ENCODE measurements at places on chromosomes 6 and 20. TPM values are rescaled to one million over a fixed set of nuclear protein-coding genes. Genes with fewer than 3 reads are reported as not detected.

GRCh38 chr20:32772046-32772445, 9.9 kb downstream of the DNMT3B start:
- H3K36me3 ChIP-seq: no peaks in the 10 kb centered on the region
- no peak overlapping the region for H3K27ac ChIP-seq
- H3K27me3 ChIP-seq: no peaks in the 10 kb centered on the region
- H3K4me1 ChIP-seq: no peaks in the 10 kb centered on the region
- H3K4me3 ChIP-seq: no peak overlapping the region

GRCh38 chr6:170024940-170025339, 265.9 kb downstream of the DLL1 start:
- no peaks in the 10 kb centered on the region for H3K36me3 ChIP-seq
- DNase-seq: peak; percentile 2
- H3K27ac ChIP-seq: no peak overlapping the region
- H3K4me1 ChIP-seq: no peaks in the 10 kb centered on the region

- H3K4me3 ChIP-seq: no peak overlapping the region
- H3K27me3 ChIP-seq: no peaks in the 10 kb centered on the region
- H3K36me3 ChIP-seq: no peaks in the 10 kb centered on the region
- peaks cover 17% of the 10 kb centered on the region for H3K4me1 ChIP-seq
- peak; percentile 26 for DNase-seq
Measured at GRCh38 chr6:138981416-138981815, 6.6 kb downstream of the REPS1 start.

The CUTA gene
- 232 TPM for total RNA-seq

Data from astrocyte (in vitro differentiated cells and primary cell).